ENCODE measurements at places on chromosomes 12 and 14.

GRCh38 chr14:52055167-52055566 lies 13.7 kb downstream of the NID2 start:
- no peak for DNase-seq

DNA sequence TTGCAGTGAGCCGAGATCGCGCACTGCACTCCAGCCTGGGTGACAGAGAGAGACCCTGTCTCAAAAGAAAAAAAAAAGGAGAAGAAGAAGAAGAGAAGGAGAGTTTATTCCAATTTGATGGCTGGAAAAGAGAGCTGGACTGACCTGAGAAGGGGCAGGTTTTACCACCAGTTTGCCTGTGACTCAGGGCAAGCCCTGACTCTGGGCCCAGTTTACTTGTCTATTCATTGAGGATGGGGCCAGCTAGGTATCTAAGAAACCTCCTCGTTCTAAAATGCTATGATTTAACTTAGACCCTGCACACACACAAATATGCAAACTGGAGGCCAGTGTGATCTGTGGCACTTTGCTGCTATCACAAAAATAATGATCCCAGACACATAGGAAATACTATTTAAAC lies 155.0 kb downstream of the FOXN3 start:
- no peak for DNase-seq

- DNase-seq: no peak
Observed at GRCh38 chr12:64124511-64125197, 97.4 kb downstream of the KICS2 start.

- DNase-seq: no peak
Observed at GRCh38 chr14:94379291-94380224, 8.8 kb downstream of the SERPINA1 start.

- DNase-seq: no peak
Observed at GRCh38 chr12:14216405-14217294, 148.8 kb upstream of the ATF7IP start.

DNA sequence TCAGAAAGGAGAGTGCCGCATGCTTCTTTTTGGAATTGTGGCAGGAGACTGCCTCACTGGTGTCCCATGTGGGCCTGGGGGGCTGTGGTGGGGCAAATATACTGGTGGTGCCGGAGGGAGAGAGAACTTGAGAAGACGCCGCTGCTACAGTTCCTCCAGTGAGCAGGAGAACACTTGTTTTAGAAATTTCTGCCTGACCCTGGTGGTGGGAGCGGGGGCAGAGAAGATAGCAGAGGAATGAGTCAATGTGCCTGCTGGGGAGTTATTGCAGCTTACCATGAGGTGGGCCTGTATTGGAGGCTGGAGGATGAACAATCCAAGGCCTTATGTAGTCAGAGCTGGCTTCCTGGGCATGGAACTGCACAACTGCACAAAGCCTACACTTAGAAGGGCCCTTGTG lies 211.8 kb downstream of the SNAPC1 start:
- no peak for DNase-seq

DNA sequence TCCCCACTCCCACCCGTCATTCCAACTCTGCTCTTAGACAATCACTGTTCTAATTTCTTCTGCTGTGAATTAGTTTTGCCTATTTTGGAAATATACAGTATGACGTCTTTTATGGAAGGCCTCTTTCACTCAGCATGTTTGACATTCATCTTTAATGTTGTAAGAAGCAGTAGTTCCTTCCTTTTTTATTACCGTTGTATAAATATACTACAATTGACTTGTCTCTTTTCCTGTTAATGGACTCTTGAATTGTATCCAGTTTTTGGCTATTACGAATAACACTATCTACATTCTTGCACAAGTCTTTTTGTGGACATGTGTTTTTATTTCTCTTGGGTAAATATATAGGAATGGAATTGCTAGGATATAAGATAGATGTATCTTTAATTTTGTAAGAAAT lies 4.9 kb upstream of the PMCH start:
- DNase-seq: no peak

GRCh38 chr12:130647814-130648213 lies 68.3 kb downstream of the RIMBP2 start:
- DNase-seq: no peak

- no peak for DNase-seq
Observed at GRCh38 chr12:72136792-72137191, 135.4 kb upstream of the TRHDE start.

DNA sequence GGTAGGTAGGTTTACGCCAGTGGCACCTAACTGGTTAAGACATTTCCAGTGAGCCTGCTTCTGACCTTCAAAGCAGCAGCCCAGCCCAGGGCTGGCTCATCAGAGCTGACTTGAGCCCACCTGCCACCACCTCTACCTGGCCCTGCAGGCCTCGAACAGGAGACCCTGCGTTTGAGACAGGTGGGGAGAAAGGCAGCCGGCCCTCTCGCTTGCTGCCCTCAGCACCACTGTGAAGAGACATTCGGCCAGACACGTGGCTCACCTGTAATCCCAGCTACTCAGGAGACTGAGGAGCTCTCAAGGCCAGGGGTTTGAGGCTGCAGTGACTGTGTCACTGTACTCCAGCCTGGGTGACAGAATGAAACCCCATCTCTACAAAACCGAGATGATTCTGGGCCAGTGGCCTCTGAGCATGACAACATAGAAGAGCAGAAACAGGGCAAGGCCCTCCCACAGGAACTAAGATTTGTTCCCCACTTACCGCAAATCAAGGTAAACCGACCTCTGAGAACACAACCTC lies 74.2 kb downstream of the TESC start:
- no peak for DNase-seq

DNA sequence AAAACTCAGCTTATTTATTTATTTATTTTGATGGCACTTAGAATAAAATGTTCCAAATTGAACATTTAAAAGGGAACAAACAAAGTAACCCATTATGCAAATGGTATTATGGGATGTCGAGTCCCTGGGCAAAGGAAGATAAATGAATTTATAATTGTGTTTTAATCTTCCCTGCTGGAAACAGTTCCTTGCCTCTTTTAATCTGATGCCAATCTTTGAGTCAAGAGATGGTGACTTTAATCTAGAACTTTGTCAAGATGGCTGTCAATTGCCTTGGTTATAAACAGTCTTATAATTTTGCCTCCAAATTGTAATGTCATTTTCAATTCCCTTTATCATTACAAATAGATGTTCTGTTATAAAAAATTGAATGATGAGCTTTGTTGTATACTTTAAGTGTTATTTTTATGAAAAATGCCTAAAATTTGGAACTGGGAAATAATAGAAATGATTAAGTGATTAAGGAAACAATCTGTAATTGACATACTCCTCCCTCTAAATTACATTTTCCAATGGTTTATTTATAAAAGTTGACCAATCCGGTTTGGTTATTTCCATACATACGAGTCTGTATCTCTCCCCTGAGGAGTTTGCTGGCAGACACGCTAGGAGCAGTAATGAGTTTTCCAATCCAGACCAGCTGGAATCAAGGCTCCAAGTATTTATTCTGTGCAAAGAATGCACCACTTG lies 134.9 kb upstream of the FRMD6 start:
- DNase-seq: no peak

DNA sequence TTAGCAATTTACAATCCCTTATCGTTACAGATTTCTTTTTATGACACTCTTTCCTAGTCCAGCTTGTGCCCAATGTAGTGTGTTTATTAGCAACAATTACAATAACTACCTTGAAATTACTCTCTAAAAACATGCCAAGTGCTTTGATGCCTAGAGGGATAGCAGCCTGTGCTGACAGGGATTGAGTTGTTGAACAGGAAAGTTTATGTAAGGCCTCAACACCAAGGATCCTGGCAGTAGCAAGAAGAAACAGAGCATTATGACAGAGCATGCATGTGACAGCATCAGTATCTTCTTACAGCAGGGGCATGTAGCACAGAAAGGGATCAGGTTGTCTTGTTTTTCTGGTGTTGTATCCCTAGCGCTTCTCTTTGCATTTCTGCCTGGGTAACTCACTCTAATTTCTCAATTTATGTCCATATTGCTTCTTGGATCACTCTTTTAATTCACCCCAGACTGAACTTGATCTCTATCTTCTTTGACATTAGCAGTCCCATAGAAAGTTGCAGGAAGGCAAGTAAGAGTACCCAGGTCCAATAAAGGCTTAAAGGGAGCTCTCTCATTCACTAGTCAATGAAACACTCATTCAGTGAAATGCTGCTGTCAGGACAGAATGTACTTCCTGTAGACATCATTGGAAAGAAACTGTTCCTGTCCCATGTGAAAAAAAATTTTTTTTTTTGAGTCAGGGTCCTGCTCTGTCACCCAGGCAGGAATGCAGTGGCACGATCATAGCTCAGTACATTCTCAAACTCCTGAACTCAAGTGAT lies 220.0 kb upstream of the GRIP1 start:
- no peak for DNase-seq

DNA sequence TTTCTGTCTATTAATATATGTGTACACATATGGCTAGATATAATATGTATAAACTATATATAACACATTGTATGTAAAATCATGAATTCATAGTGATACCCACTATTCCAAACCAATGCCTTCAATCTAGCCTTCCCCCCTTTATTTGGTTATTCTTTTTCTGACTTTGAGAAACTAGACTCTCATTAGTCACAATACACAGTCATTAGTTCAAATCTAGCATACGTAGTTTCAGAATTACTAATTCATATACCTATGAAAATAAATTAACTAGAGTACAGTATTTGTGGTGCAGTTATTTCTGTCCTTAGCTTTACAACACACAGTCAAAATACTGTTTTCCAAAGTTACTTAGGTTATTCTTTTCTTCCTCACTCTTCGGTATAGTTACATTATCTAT lies 268.2 kb downstream of the DPF3 start:
- DNase-seq: no peak

GRCh38 chr12:23950210-23950774 lies 822 bp upstream of the SOX5 start:
- no peak for DNase-seq

DNA sequence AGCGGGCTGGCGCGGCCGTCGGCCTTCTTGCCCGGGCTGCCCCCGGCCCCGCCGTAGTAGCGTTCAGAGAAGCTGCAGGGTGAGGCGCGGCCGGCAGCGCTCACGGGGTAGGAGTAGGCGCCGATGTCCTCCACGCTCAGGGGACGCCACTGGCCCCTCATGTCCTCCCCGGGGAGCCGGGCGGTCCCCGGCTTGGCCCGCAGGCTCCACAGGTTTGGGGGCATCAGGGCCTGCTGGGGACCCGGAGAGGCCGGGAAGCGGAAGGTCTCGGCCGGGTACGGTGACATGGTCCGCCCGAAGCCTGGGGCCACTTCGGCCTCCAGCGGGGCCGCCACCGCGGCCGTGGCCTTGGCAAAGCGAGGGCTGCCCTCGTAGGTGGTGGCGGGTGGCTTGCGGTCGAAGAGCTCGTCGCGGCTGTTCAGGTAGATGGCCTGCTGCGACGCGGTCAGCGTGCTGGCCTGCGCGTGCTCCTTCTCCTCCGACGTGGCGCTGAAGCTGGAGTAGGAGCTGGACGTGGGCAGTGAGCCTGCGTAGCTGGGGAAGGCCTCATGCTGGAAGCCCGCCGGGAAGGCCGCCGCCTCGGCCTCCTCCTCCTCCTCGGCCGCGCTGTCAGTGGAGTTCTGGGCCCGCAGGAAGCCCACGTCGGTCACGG lies 48.7 kb downstream of the BEGAIN start:
- DNase-seq: no peak

- DNase-seq: no peak
Observed at GRCh38 chr12:91555436-91556415, 373.1 kb upstream of the DCN start.

DNA sequence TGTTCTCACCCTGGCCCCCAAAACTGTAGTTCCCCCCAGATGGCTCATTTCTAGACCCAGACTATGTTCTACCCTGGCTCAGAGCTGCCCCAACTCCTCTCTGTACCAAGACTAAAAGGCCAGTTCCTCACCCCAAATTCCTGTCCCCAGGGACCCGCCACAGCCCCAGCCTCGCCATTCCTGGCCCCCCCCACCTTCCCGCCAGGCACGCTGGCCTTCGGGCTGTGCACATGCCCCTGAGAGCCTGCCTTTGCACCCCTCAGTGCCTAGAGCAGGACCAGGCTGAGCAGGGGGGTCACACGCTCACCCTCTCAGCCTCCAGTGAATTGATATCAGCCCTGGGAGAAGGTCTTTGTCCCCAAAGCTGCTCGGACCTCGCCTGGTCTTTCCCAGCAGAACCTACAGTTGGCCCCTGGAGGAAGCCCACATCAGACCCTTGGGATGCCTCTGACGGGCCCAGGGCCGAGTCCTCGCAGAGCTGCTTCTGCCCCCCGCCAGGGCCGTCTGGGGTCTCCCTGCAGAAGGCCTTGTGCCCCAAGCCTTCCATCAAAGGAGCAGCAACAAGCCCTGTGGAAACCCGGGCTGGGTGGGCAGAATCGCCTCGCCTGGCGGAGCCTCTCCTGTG lies 32.4 kb downstream of the BEGAIN start:
- DNase-seq: no peak

GRCh38 chr12:642633-643474 lies 20.4 kb downstream of the NINJ2 start:
- DNase-seq: no peak

- no peak for DNase-seq
Observed at GRCh38 chr12:69633061-69633460, 22.4 kb upstream of the LRRC10 start.

- DNase-seq: no peak
Observed at GRCh38 chr14:61256826-61257468, 24.2 kb downstream of the TMEM30B start.

- no peak for DNase-seq
Observed at GRCh38 chr12:7769999-7770398, 5.0 kb downstream of the NANOGNB start.
